ENCODE measurements at places on chromosomes 11 and 22. TPM values are rescaled to one million over a fixed set of nuclear protein-coding genes. Genes with fewer than 3 reads are reported as not detected.

GRCh38 chr11:10893714-10894151, 35.9 kb upstream of the ZBED5 start:
- DNase-seq, result no peak

The TPP1 gene
- total RNA-seq, result 207 TPM

GRCh38 chr11:95108671-95109551, 19.3 kb downstream of the ENDOD1 start:
- DNase-seq, result no peak

The ALDH3B2 gene
- total RNA-seq, result 1.3 TPM

The FADD gene
- total RNA-seq, result 21.3 TPM

The CCND1 gene
- 283 TPM for total RNA-seq

The NXPE4 gene
- total RNA-seq, result not detected

DNA sequence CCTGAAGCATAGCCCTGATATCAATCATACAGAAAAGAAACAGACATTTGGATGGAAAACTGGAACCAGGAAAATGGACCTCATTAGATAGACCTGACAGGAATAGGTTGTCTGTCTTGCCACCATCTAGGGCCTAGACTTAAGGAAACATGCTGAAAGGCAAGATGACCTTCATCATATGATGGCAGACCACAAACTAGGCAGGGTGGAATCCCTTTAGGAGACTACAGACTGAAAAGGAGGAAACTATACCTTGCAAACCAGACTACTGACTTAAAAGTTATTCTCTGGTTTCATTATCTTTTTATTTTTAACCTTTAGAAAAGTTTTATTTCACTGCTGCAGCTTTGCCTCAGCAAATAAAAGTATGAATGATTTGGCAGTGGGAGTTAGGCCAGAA, 20.3 kb downstream of the SBF2 start:
- no peak for DNase-seq

- DNase-seq, result no peak
These were observed 18.5 kb downstream of the PTPRJ start for GRCh38 chr11:47998733-47999359.

GRCh38 chr11:107275632-107276031, 182.0 kb downstream of the CWF19L2 start:
- DNase-seq, result no peak

DNA sequence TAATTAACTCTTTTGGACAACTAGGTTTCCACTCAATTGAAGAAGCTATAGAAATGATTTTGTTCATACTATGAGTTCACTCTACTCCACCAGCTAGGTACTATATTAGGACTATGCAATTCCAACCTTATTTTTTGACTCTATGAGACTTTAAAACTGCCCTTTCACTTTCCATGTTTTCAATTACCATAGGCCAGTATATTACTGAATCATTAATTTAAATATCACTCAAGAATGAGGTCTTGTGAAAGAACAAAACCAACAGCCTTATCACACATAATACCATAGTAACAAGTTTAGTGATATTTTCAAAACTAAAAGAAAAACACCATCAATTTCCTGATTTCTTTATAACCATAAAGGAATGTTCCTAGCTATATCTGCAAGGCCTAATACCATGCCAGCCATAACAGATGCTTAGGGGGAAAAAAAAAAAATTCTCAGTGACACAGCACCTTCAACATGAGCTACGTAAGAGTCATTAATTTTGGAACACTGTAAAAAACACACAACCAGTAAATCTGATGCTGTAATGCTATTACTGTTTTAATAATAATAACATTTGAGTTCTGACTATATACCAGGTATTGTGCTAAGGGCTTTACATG, 6.1 kb downstream of the DCUN1D5 start:
- DNase-seq, result no peak

The GRAMD4 gene
- 71.4 TPM for total RNA-seq

- no peak for DNase-seq
These were observed 84.6 kb downstream of the DBX1 start for GRCh38 chr11:20075627-20076026.

DNA sequence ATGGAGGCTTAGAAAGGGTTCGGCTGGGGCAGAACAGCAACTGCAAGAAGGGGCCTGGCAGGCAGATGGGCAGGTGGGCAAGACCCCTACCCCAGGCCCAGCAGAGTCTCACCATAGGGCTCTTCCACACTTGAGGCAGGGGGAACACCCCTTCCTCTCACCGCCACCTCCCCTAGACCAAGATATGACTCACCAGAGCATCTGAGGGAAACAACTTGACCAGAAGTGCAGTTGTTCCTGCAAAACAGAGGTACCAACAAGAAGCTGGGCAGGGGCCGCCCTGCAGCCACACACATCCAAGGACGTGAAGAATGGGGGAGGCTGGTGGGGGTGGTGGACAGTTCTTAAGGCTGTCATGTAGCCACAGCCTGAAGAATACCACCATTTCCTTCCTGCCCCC, 10.9 kb downstream of the TMPRSS5 start:
- DNase-seq, result no peak

Data from upper lobe of right lung (tissue), 1 donor.